NCI-H2081 (cell line): ENCODE measurements at places on chromosomes 13 and 19.

DNA sequence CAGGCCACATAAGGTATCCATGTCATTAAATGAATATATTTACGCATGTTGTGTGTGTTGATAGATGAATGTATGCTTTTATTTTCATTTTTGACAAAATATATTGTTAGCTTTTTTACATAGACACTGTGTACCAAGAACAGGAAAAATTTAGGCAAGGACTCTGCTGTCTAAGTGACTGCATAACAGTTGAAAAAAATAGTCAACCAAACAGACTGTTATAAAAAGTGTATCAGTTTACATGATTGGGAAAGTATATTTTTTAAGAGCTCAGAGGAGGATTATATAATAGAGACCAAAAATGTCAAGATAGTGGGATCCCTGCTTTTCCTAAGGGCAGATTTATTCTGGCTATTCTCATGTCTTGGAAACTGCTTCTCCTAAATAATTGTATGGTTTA is 858.0 kb downstream of the SLITRK1 start:
- DNase-seq = no peak

DNA sequence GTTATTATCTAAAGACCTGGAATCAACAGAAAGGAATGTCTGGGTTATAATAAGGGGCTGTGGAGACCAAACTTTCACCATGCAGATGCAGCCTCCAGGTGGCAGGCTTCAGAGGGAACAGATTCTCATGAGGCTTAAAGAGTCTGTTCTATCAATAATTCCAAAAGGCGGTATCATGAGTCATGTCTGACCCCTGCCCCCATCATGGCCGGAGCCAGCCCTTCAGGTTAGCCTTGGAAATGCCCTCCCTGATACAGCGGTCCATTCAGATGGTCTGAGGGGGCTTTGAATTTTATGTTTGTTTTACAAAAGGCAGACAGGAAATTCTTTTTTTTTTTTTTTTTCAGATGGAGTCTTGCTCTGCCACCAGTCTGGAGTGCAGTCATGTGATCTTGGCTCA is 21.7 kb upstream of the LAMP1 start:
- DNase-seq = no peak

GRCh38 chr13:97573011-97573410 is 139.0 kb downstream of the RAP2A start:
- no peak for DNase-seq

- DNase-seq = no peak
Observed at GRCh38 chr13:25588336-25589060, 216.7 kb downstream of the ATP8A2 start.

DNA sequence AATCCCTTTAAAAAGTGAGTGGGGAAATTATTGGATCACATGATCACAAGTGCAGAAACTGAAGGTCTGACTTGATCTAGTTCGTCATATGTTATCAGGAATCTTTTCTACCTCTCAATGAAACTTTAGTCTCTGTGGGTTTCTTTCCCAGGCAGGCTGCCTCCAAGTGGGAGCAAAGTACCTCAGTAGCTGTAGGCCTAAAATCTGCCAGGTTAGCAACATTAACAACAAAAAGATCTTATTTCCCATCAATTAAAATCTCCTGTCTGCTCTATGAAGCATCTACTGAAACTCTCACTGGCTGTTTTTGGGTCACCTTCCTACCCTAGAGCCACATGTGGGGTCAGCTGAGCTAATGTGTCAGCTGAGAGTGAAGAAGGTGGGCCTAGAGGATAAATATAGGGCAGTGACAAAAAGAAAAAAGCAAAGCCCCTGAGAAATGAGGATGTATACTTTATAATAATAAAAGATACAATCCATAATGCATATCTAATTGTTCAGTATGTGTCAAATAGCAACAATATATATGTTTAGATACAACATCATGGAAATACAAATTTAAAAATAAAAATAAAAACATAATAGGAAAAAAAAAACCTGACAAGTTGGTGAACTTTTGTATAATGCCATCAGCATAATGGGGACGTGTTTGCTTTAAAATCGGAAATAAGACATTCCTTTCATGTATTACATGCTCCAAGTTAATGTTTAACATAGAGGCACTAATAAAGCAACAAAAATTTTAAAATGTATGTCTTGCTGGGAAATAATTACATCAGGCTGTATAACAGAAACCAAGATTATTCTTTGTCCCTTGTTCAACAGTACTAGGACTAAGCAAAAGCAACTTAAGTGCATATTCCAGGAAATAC is 141.1 kb downstream of the GPC5 start:
- DNase-seq = no peak

DNA sequence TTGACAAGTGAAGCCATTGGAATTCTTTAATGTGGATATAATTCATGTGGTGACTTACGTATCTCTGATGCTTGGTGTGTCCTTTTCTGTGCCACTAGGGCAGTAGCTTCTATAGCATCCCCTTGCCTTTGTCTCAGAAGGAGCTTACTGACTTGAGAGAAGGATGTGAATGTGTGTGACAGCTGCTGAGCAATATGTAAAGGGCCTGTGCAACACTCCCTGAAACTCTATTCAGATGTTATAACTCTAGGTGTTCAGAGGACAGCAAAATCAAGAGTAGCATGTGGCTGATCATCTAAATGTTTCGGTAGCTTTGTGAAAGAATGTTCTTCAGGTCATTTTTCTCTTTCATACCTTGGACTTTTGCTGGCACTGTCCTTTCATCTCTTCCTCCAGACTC is 189.5 kb downstream of the LMO7 start:
- no peak for DNase-seq

- no peak for DNase-seq
Observed at GRCh38 chr19:16160943-16161560, 12.3 kb downstream of the CIB3 start.

DNA sequence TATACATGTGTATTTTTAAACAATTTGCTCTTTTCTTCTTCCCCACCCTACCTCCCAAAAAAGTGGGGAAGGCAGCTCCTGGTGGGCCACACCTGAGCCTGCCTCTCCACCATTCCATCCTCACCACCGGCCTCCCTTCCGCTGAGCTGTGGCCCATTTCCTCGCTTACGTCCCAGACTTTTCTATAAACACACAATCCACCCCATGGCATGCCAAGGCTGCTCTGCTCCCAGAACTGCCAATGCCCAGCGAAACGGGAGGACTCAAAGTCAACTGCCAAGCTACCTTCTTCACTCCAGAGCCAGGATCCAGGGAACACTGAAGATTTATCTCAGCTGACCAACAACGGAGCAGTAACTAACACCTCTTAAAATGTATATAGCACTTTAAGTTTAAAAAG is 2.8 kb downstream of the N4BP2L1 start:
- DNase-seq = no peak

GRCh38 chr13:78820541-78820940 is 161.6 kb upstream of the OBI1 start:
- DNase-seq = no peak

GRCh38 chr13:85974608-85975366 is 175.6 kb upstream of the SLITRK6 start:
- no peak for DNase-seq

- no peak for DNase-seq
Observed at GRCh38 chr13:75796825-75797224, 160.7 kb downstream of the LMO7 start.
